ENCODE measurements at places on chromosomes 3 and 15.

GRCh38 chr15:42165106-42165505 is 8.7 kb upstream of the PLA2G4F start:
- DNase-seq, result peak; percentile 70

- peak; percentile 92 for DNase-seq
These were observed 2.2 kb downstream of the SNX22 start for GRCh38 chr15:64153480-64154367.

DNA sequence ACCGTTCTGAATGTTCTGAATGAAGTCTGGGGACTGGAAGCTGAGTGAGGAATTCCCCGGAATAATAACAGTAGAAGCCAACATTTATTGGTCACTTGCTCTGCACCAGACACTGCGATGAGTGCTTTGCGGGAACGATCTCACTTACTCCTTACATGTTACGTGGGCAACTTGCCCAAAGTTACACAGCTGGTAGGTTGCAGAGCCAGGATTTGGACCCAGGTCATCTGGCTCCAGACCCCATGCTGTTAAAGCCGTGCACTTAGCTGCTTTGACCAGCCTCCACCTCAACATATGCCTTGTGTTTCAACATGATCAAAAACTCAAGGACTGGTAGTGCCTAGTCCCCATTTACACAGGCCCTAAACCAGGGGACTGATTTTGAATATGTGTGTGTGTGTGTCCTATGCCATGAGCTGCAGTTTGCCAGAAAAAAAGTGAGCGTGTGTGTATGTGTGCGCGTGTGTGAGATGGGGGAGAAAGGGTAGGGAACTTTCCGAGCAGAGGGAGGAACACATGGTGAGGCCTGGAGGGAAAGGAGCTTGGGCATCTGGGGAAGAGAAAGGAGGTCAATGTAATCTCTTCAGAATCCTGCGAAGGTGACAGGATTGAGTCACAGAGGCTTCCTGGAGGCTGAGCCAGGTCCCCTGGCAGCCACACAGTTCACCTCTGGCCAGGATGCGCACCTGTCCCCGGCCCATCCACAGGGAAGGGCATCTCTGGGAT is 28.9 kb downstream of the LINGO1 start:
- no peak for DNase-seq

DNA sequence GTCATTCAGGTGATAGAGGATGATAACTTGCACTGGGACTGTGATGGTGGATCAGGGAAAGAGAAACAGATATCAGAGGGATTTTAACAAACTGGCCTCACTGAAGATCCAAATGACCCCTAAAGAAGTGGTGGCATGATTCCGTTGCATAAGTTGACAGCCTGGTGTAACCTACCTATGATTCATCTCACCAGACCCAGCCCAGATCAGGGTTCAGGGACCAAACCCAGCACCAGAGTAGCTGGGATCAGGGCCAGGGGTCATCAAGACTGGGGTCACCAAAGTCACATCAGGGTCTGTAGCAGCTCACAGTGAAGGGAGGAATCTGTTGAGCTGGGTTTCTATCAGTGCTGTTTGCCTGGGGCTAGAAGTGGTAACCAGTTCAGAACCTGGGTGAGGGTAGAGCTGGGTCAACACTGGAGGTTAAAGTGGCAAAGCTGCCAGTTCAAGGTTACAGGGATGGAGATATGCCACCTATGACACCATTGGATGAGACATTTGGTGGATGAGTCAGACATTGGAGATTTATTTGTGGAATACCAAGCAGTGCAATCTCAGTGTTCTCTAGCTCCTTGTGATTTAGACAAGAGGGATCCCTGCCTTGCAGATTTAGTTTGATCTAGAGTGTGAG is 35.9 kb downstream of the CASR start:
- no peak for DNase-seq

- DNase-seq, result no peak
These were observed 142.3 kb upstream of the RASGRP1 start for GRCh38 chr15:38706956-38707355.

GRCh38 chr3:45347315-45348000 is 40.9 kb upstream of the LARS2 start:
- DNase-seq, result no peak

GRCh38 chr3:158725348-158726011 is 6.8 kb downstream of the RARRES1 start:
- no peak for DNase-seq

GRCh38 chr3:171960159-171960558 is 79.2 kb upstream of the FNDC3B start:
- peak; percentile 29 for DNase-seq

DNA sequence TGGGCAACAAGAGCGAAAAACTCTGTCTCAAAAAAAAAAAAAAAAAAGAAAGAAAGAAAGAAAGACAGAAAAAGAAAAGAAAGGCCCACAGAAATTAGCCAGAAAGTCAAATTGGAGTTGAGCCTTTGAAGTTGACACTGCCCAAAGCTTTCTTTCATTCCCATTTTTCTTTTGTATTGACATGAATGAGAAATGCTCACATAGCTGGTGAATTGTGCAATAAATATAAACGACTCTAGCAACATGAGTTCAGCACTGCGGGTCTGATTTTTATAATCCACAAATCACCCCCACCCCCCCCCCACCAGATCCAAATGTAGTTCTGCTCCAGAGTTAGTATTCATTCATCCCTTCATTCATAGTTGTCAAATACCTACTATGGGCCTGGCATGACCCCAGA is 37.4 kb downstream of the SLC6A1 start:
- DNase-seq, result no peak

GRCh38 chr3:4866866-4867265 is 112.4 kb upstream of the BHLHE40 start:
- DNase-seq, result no peak

GRCh38 chr3:186544281-186544680 is at the start of gene CRYGS:
Gene CRYGS (minus strand): TSS chr3:186544380. CDS start chr3:186544326, 54 bp downstream.
- DNase-seq, result no peak

DNA sequence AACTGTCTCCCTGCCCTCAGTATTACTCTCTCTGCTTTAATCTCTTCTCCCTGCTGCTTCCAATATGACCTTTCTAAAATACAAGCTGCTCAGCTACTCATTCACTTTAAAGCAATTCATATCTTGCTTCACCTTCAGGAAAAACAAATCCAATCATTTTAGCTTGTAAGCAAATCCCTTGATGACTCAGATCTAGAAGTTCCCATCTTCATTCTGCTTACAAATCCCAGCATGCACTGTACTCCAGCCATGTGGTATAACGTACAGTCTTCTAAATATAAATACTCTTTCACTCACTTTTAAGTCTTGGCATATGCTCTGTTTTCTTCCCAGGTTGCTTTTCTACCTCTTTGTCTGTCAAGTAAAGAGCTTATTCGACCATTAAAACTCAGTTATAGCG is 1009.1 kb upstream of the SEMA6D start:
- no peak for DNase-seq

DNA sequence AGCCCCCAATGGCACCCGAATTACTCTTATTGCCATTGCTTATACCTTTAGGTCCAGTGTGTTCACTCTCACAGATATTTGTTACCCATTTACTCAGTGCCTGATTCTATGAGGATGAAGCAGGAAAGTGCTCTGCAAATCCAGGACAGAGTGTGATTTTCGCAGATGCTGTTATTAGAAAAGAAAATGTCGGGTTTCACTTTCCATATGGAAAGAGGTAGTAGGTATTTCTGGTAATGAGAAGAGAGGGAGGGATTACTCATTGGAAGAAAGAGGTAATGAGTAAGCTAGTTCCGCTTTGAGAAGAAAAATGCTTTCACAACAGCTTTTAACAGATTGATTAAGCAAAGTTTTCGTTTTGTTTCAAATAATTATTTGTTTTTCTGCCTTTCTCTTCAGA is 336.3 kb upstream of the CFAP20DC start:
- peak; percentile 13 for DNase-seq

GRCh38 chr15:98843844-98844243 is 163.7 kb downstream of the PGPEP1L start:
- DNase-seq, result no peak

- peak; percentile 60 for DNase-seq
These were observed 264.4 kb downstream of the MEX3B start for GRCh38 chr15:81781395-81781794.

GRCh38 chr3:137669519-137670060 is 94.5 kb upstream of the SOX14 start:
- DNase-seq, result peak; percentile 9

GRCh38 chr3:101124125-101124524 is 130.9 kb upstream of the ABI3BP start:
- DNase-seq, result no peak

- DNase-seq, result no peak
These were observed 74.8 kb upstream of the PLCL2 start for GRCh38 chr3:16809993-16810392.

DNA sequence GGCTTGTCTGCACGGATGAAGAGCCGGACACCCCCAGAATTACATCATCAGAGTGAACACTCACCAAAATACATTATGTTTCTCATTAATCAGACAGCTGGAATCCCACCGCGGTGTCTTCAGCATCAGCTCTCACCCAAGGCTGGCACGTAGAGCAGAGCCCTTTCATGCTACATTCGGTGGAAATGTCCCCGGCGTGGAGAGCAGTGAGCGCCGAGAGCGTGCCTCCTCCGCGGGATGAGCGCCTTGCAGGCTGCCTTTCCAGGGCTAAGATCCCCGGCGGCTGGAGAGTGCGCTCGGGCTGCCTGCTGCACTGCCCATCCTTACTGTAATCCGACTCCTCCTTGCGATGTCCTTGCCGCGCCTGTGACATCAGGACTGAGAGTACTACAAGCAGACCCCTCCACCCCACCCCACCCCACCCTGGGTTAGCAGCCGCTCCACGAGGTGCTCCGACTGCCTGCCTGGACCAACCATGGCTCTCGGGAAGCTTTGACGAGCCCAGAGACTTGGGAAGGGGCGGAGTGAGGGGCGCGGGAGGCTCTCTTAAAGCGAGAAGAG is at the start of gene ZNF385D:
TSS of gene ZNF385D (minus strand) at position 380 of the 561 bp plus-strand sequence. CDS start at position 86, 294 bp downstream.
- DNase-seq, result no peak

- DNase-seq, result no peak
These were observed 165.4 kb downstream of the GHSR start for GRCh38 chr3:172282850-172283249.

GRCh38 chr15:34049112-34049511 is 10.1 kb upstream of the AVEN start:
- peak; percentile 24 for DNase-seq

- DNase-seq, result no peak
These were observed 98.6 kb downstream of the MYRIP start for GRCh38 chr3:39907981-39908380.

DNA sequence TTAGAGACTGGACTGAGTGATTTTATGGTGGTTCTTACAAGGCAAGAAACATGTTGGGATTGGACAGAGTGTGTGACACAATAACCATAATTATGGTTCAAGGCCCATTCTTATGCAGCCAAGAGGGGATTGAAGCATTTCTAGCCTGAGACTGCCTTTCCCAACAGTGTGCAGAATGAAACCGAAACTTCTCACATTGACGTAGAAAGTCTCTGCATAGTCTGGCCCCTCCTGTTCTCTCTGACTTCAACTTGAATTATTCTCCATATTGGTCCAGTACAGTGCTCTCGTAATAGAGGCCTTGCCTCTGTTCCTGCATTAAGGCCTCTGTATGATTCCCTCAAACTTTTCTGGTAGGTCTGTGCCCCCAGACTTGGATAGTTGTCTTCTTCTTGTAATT is 138.3 kb downstream of the DIPK2A start:
- DNase-seq, result no peak

DNA sequence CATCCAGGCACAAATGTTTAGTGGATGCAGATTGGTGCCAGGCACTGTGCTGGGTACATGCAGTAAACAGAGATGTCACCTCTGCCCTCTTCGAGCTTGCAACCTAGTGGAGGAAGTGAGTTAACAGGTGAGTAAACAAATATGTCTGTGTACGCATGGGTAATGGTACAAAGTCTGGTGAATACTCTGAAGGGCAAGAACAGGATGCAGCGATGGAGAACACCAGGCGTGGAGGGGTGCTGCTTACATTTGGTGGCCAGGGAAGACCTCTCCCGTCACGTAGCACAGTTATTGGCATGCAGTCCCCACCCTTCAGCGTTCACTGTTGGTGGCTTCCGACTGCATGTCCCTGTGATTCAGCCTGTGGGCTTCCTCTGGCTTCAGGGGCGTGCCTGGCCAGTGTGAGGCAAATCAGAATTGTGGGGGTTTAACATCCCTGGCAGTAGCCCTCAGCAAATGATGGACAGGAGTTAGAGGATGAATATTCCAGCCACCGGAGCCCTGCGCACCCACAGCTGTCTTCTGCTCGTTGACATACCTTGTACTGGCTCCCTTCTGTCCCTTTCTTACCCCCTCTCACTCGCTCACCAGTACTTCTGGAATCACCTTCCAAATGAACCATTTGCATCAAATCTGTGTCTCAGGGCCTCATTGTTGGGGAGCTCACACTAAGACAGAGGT is 9.1 kb upstream of the HDAC11 start:
- no peak for DNase-seq

- DNase-seq, result no peak
These were observed 69.4 kb downstream of the EXOG start for GRCh38 chr3:38565339-38566214.

DNA sequence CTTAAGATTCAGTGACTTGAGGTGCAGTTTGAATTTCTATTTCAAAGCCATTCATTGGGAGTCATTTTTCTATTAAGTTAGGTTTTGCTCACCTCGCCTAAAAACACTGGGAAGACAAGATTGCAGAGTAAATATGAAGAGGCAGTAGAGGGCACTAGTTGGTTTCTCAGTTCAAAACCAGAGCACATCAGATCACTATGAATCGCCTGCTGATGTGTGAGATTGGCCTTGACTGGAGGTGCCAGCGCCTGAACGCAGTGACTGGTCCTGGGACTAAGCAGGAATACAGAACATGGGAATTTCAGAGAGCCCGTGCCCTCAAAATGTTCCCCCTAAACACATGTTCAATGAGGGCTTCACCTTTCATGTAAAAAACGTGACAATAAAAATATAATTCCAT is 229.0 kb downstream of the ITPR1 start:
- DNase-seq, result peak; percentile 79

DNA sequence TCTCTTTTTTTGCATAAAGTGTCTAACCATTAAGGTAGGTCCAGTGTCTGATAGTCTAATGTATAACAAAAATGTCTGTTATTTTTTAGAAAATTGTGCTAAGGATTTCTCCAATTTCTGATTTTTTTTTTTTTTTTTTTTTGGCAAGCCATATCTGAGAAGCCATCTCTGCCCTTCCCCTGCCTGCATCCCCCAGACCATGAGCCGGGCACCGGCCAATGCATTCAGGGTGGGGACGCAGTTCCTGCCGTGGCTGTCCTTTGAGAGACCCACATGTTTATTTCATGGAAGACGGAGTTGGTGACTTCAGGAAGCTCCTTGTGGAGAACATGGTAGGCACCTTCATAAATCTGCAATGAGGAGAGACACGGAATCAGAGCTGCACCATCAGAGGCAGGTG is 19.2 kb downstream of the ABTB1 start:
- DNase-seq, result no peak

DNA sequence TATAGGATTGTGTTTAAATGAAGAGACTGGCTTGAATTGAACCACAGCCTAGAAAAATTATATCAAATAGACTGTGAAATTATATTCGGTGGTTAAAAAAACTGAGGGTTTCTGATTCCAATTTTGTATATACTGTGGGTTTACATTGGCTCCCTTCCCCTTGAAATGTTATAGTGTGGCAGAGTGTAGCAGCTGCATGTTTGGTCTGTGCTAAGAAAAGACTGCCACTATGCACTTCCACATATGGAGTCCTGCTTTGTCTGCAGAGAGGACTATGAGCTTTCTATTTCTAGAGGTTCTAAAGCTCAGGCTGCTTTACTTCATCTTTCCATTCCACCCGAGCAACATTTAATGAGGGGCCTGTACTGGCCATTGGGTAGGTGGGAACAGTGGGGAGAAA is 112.3 kb downstream of the P3H2 start:
- no peak for DNase-seq

- DNase-seq, result no peak
These were observed 36.0 kb upstream of the MBNL1 start for GRCh38 chr3:152232679-152233078.

Measured in NB4 (cell line).